ENCODE measurements at places on chromosomes 4 and X. TPM values are rescaled to one million over a fixed set of nuclear protein-coding genes. Genes with fewer than 3 reads are reported as not detected.

The GASK1B gene
- total RNA-seq = 10.3 TPM

DNA sequence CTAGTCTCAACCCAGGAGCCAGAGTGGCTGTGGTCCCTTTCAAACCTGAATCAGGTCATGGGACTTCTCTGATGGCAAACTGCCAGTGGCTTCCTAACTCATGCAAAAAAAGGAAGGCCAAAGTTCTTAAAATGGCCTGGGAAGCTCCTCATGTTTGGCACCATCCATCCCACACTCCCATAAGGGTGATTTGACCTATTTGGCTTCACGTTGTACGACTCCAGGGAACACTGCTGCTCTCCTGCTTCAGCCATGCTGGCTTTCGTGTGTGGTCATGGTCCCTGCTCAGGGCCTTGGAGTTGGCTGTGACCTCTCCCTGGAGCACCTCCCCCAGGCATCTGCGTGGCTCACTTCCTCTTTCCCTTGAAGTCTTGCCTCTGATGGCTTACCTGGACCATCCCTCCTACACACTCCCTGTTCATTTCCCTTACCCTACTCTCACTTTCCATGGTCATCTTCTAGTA lies 12.8 kb upstream of the TMSB4X start:
- DNase-seq = no peak

- DNase-seq = no peak
These were observed 667.6 kb downstream of the PCDH18 start for GRCh38 chr4:136864604-136865185.

DNA sequence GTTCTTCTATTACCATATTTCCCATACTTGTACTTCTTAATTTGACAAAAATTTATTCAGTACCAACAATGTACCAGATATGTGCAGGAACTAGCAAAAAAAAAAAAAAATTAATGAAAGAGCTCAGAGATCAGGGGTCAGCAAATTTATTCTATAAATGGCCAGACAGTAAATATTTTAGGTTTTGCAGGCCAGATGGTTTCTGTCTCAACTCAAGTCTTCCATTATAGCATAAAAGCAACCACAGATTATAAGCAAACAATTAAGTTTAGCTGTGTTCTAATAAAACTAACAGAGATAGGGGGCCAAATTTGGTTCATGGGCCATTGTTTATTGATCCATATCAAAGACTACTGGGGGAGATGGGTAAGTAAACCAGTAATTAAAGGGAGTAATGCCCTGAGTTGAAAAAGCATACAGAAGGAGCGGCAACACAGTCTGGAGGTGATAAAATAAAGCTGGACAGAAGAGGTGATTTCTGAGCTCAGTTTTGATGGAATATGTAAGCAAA lies 19.3 kb downstream of the NEK1 start:
- DNase-seq = no peak

- DNase-seq = no peak
These were observed 17.3 kb downstream of the PGAM4 start for GRCh38 chrX:77952173-77952572.

Measured in occipital lobe (tissue), 3 donors.